ENCODE measurements at places on chromosomes 5 and 9. TPM values are rescaled to one million over a fixed set of nuclear protein-coding genes. Genes with fewer than 3 reads are reported as not detected.

Gene PCDHGA2
- total RNA-seq = 1.6 TPM

Gene PCDHGB1
- total RNA-seq = 1.6 TPM

Gene RGP1
- total RNA-seq = 7.8 TPM

Gene INSL4
- total RNA-seq = not detected

Gene CDHR2
- not detected for total RNA-seq

Gene PRPF4
- total RNA-seq = 19.3 TPM

Gene C5orf47
- not detected for total RNA-seq

Gene COMMD10
- 37.1 TPM for total RNA-seq

Measured in skeletal muscle tissue (tissue), 5 donors.